ENCODE measurements at places on chromosomes 16 and 17.

DNA sequence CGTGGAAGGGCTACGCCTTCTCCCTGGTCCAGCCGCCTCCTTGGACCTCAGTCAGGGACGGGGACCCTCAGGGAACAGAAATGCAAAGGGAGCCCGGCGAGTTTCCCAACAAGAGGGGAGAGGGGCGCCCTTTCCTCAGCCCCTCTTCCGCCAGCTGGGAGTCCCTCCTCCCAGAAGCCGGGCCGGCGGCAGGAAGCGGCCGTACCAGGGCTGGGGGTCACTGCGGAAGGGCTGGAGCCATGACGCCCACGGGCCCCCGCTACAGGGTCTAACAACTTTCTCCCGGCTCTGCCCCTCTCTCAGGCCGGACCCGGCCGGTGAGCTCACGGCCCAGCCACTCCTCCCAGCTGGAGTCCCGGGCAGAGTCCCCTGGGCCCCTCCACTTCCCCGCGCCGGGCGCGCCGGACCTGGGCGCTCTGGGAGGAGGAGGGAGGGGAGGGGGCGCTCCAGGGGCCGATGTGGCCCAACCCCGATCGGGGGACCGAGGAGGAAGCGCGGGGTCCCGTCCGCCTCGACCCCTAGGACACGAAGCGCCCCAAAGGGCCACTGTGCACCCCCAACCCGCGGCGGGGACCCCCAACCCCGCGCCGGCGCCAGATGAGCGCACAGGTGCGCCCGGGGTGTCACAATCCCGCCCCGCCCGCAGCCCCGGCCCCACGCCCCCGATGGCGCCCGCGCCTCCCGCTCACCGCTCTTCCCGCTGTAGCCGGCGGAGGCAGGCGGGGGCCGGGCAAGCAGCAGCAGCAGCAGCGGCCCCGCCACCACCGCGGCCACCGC, 578 bp downstream of the PGAP6 start:
- DNase-seq, result no peak

DNA sequence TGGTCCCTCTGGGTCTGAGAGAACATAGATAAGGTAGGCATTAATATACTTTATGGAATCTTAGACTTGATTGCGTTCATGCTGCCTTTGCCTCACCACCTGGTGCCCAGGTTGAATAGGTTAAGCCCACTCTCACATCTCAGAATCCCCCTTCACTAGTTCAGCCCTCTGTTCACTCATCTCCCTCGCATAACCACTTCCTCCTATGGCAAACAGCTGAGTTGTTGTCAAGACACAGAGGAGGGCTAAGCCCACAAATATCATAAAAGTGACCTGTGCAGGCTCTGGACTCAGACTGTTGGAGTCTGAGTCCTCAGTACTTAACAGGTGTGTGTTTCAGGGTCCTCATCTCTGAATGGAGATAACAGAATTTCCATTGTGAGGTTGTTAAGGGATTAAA, 55.7 kb downstream of the GOSR1 start:
- DNase-seq, result no peak

GRCh38 chr16:83059237-83059636, 432.5 kb downstream of the CDH13 start:
- no peak for DNase-seq

DNA sequence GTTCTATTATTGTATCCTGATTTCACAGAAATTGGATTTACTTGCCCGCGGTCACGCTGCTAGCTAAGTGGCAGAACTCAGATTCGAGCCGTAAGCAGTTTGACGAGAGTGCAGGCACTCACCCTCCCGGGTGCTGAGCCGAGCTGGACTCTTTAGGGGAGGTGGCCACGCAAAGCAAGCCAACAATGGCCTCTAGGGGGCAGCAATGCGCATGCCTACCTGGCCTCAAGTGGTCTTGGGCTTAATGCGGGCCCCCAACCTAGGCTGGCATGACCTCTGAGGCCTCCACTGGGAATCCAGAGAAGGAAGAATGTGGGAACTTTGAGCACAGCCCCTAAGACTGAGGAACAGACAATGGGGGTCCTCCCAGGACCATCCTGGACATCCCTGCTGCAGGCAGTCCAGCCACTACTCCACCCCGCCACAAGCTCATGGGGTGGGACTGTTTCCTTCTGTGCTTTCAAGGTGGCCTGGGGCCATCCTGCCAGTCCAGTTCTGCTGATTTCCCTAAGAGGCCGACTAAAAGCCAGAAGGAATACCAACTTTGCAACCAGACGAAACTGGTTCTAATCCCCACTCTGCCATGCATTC, 276.5 kb downstream of the XYLT1 start:
- peak; percentile 37 for DNase-seq

GRCh38 chr16:53506254-53506653, 3.2 kb upstream of the AKTIP start:
- no peak for DNase-seq

All from stimulated activated CD4-positive, alpha-beta T cell treated with anti-CD3 and anti-CD28 coated beads, TNF-alpha, amount 100 ng/mL, for 48 hours (primary cell).